Upper lobe of right lung (tissue), 1 donor: ENCODE measurements at places on chromosomes 11 and 22.

DNA sequence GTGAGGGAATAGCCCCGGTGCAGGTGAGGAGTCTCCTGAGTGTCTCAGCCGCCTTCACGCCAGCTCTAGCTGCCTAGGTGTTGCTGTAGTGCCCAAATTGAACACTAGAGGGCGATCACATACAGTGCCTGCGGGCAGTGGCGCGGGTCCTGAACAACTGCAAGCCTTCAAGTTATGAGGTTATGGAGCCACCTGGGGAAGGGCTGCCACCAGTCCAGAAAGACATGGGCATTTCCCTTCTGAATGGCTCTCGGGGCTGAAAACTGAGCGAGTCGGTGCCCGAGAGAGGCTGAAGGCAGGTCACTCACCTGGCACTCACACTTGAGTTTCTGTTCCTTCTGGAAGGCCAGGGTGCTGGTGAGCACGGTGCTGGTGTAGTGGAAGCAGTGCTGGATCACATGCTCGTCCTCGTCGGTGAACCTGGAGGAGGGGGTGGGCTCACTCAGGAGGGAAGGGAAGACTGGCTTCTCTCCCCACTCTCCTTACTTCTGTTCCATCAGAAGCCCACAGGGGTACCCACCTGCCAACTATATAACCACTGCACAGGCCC lies 88.4 kb downstream of the PDE2A start:
- peaks cover 35% of the 10 kb centered on the region for H3K27me3 ChIP-seq
- DNase-seq, result no peak
- H3K4me3 ChIP-seq, result no peak overlapping the region
- no peak overlapping the region for H3K27ac ChIP-seq
- H3K4me1 ChIP-seq, result peaks cover 15% of the 10 kb centered on the region

- H3K4me3 ChIP-seq, result peak overlapping the region; percentile 94
- H3K27ac ChIP-seq, result peak overlapping the region; percentile 83
- H3K4me1 ChIP-seq, result peaks cover 25% of the 10 kb centered on the region
- no peaks in the 10 kb centered on the region for H3K27me3 ChIP-seq
These were observed 517 bp downstream of the SPINDOC start for GRCh38 chr11:63813563-63814382.

- H3K4me1 ChIP-seq, result no peaks in the 10 kb centered on the region
- H3K27ac ChIP-seq, result no peak overlapping the region
- DNase-seq, result peak; percentile 36
- H3K27me3 ChIP-seq, result peaks cover 15% of the 10 kb centered on the region
- no peak overlapping the region for H3K4me3 ChIP-seq
- no peaks in the 10 kb centered on the region for H3K36me3 ChIP-seq
These were observed 726.9 kb downstream of the BRD1 start for GRCh38 chr22:49100773-49101172.

GRCh38 chr22:30521368-30522156 lies 16.1 kb upstream of the SEC14L4 start:
- H3K4me1 ChIP-seq, result no peaks in the 10 kb centered on the region
- no peak overlapping the region for H3K27ac ChIP-seq
- no peak for DNase-seq
- no peaks in the 10 kb centered on the region for H3K27me3 ChIP-seq
- H3K4me3 ChIP-seq, result no peak overlapping the region

DNA sequence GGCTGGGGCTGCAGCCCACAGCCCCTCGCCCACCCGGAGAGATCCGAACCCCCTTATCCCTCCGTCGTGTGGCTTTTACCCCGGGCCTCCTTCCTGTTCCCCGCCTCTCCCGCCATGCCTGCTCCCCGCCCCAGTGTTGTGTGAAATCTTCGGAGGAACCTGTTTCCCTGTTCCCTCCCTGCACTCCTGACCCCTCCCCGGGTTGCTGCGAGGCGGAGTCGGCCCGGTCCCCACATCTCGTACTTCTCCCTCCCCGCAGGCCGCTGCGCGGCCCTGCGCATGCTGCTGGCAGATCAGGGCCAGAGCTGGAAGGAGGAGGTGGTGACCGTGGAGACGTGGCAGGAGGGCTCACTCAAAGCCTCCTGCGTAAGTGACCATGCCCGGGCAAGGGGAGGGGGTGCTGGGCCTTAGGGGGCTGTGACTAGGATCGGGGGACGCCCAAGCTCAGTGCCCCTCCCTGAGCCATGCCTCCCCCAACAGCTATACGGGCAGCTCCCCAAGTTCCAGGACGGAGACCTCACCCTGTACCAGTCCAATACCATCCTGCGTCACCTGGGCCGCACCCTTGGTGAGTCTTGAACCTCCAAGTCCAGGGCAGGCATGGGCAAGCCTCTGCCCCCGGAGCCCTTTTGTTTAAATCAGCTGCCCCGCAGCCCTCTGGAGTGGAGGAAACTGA lies 731 bp downstream of the GSTP1 start:
- peaks cover 18% of the 10 kb centered on the region for H3K4me1 ChIP-seq
- H3K36me3 ChIP-seq, result peaks cover 21% of the 10 kb centered on the region
- peak overlapping the region; percentile 92 for H3K4me3 ChIP-seq
- no peaks in the 10 kb centered on the region for H3K27me3 ChIP-seq
- peak; percentile 93 for DNase-seq

- no peak overlapping the region for H3K4me3 ChIP-seq
- H3K27me3 ChIP-seq, result no peaks in the 10 kb centered on the region
- no peak overlapping the region for H3K27ac ChIP-seq
- no peaks in the 10 kb centered on the region for H3K36me3 ChIP-seq
- no peaks in the 10 kb centered on the region for H3K4me1 ChIP-seq
These were observed 13.2 kb upstream of the OSBPL5 start for GRCh38 chr11:3178349-3178748.

GRCh38 chr22:26418620-26419019 lies 10.4 kb upstream of the ASPHD2 start:
- H3K27ac ChIP-seq, result no peak overlapping the region
- H3K4me3 ChIP-seq, result no peak overlapping the region
- DNase-seq, result no peak
- no peaks in the 10 kb centered on the region for H3K36me3 ChIP-seq
- H3K27me3 ChIP-seq, result peaks cover 24% of the 10 kb centered on the region

- no peaks in the 10 kb centered on the region for H3K4me1 ChIP-seq
- H3K27ac ChIP-seq, result no peak overlapping the region
- H3K36me3 ChIP-seq, result peaks cover 17% of the 10 kb centered on the region
These were observed 29.6 kb downstream of the CTSC start for GRCh38 chr11:88307749-88308425.

DNA sequence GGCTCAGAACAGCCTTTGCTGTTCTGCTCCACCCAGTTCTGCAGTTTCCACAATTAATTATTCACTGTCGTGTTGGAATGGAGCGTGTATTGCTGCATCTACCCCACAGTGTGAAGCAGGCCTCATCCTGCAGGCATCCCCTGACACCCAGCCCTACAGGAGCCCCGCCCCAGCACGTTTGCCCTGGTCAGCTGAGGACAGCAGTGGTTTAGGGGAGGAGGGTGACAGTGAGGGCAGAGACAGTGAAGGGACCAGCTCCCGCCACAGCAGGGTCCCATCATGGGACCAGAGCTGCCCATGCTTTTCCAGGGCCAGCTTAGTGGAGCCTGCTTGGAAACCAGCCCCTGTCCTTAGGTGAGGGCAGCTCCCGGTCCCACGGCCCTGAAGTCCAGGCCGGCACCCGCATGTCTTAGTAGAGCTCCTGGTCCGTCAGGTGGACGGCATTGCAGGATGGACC lies 273.0 kb downstream of the TBC1D22A start:
- H3K4me1 ChIP-seq, result peaks cover 11% of the 10 kb centered on the region
- peaks cover 8% of the 10 kb centered on the region for H3K36me3 ChIP-seq
- no peak overlapping the region for H3K4me3 ChIP-seq
- H3K27me3 ChIP-seq, result no peaks in the 10 kb centered on the region

- no peak for DNase-seq
- H3K27me3 ChIP-seq, result no peaks in the 10 kb centered on the region
- peaks cover 25% of the 10 kb centered on the region for H3K4me1 ChIP-seq
- H3K4me3 ChIP-seq, result no peak overlapping the region
These were observed 92.5 kb downstream of the CCDC83 start for GRCh38 chr11:85947431-85948272.

GRCh38 chr11:38927993-38928392 lies 2330.0 kb upstream of the RAG2 start:
- no peaks in the 10 kb centered on the region for H3K27me3 ChIP-seq
- no peaks in the 10 kb centered on the region for H3K4me1 ChIP-seq
- H3K27ac ChIP-seq, result no peak overlapping the region
- no peak for DNase-seq

GRCh38 chr22:37419370-37419968 lies 7.8 kb downstream of the ELFN2 start:
- DNase-seq, result no peak
- H3K36me3 ChIP-seq, result no peaks in the 10 kb centered on the region
- H3K27ac ChIP-seq, result no peak overlapping the region
- H3K4me1 ChIP-seq, result peaks cover 12% of the 10 kb centered on the region
- H3K27me3 ChIP-seq, result peaks cover 40% of the 10 kb centered on the region

- no peaks in the 10 kb centered on the region for H3K27me3 ChIP-seq
- peak overlapping the region; percentile 64 for H3K27ac ChIP-seq
- H3K4me1 ChIP-seq, result peaks cover 30% of the 10 kb centered on the region
- no peak for DNase-seq
- peak overlapping the region; percentile 14 for H3K4me3 ChIP-seq
These were observed 69.1 kb downstream of the FCHSD2 start for GRCh38 chr11:73072935-73073481.

DNA sequence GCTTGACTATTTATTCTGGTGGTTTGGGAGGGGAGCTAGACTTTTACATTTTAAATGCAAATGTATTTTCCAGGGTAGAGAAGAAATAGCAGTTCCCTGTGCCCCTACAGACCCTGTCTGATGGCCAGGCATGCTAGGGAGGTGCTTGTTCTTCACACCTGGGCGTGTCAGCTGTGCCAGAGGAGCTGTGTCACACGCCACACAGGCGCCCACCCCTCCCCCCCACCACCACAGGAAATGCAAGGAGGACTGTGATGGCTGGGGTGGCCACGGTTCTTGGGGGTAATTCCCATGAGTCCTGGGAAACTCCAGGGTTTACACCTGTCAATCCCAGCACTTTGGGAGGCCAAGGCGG lies 82.2 kb downstream of the FLI1 start:
- peaks cover 55% of the 10 kb centered on the region for H3K36me3 ChIP-seq
- H3K4me3 ChIP-seq, result no peak overlapping the region
- peaks cover 12% of the 10 kb centered on the region for H3K4me1 ChIP-seq
- no peak for DNase-seq

- H3K4me3 ChIP-seq, result no peak overlapping the region
- H3K27me3 ChIP-seq, result no peaks in the 10 kb centered on the region
- DNase-seq, result peak; percentile 71
- peaks cover 60% of the 10 kb centered on the region for H3K4me1 ChIP-seq
These were observed 50.3 kb downstream of the MICAL2 start for GRCh38 chr11:12160680-12161079.

GRCh38 chr11:110366291-110366690 lies 63.5 kb upstream of the FDX1 start:
- H3K27me3 ChIP-seq, result no peaks in the 10 kb centered on the region
- no peaks in the 10 kb centered on the region for H3K36me3 ChIP-seq
- no peaks in the 10 kb centered on the region for H3K4me1 ChIP-seq
- H3K27ac ChIP-seq, result no peak overlapping the region
- peak; percentile 88 for DNase-seq
- no peak overlapping the region for H3K4me3 ChIP-seq

- H3K27ac ChIP-seq, result peak overlapping the region; percentile 5
- H3K36me3 ChIP-seq, result no peaks in the 10 kb centered on the region
- no peaks in the 10 kb centered on the region for H3K27me3 ChIP-seq
- H3K4me1 ChIP-seq, result peaks cover 28% of the 10 kb centered on the region
- no peak for DNase-seq
These were observed 77.0 kb downstream of the RPL27A start for GRCh38 chr11:8759634-8760033.

GRCh38 chr11:33868647-33869461 lies 23.0 kb downstream of the LMO2 start:
- peak overlapping the region; percentile 77 for H3K27ac ChIP-seq
- peaks cover 21% of the 10 kb centered on the region for H3K4me1 ChIP-seq
- DNase-seq, result no peak
- H3K36me3 ChIP-seq, result no peaks in the 10 kb centered on the region
